Stimulated activated CD8-positive, alpha-beta memory T cell treated with anti-CD3 and anti-CD28 coated beads, Interleukin-4, amount 100 ng/mL, for 1 hour (primary cell): ENCODE measurements at places on chromosomes 5 and 9.

- DNase-seq, result no peak
Observed at GRCh38 chr9:122204055-122204454, 24.7 kb downstream of the LHX6 start.

- DNase-seq, result no peak
Observed at GRCh38 chr5:42854795-42855194, 43.1 kb upstream of the SELENOP start.

DNA sequence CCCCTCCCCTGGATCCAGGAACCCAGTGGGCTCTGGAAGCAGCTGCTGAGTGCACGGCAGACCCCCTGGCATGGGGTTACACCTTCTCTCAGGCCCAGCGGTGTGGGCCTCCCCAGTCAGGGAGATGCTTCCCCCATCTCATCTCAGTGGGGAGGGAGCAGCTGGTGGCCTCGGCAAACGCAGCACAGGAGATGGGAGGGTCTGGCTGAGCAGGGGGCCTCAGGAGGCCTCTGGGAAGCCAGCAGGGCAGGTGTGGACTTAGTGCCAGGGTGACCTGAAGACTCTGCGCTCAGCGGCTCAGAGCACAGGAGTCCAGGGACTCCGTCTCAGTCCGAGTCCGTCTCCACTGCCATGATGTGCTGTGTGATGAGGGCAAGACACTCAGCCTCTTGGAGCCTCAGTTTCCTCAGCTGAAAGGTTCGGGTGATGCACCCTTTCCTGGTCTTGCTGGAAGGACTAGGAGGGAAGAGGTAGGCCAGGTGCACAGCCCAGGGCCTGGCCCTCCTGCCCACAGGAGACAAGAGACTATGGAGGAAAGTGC is 100.6 kb downstream of the GTF3C4 start:
- DNase-seq, result no peak

GRCh38 chr5:136005476-136005875 is 23.3 kb upstream of the TGFBI start:
- no peak for DNase-seq

GRCh38 chr9:131406563-131407436 is 12.9 kb downstream of the PRRC2B start:
- no peak for DNase-seq

DNA sequence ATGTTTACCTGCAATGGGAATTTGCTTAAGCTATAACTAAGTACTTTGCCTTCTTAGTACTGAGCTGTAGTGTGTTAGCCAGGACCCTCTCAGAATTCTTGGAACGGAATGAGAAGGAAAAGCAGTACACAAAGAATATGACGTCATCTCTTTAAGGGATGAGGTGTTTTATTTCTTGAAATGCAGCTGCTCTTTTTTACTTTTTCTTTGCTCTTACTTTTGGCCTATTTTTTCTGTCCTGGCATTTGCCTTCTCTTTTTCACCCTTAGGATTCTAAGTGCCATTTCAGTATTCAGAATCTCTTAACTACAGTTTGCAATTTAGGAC is 10.1 kb downstream of the KIF2A start:
- DNase-seq, result no peak

DNA sequence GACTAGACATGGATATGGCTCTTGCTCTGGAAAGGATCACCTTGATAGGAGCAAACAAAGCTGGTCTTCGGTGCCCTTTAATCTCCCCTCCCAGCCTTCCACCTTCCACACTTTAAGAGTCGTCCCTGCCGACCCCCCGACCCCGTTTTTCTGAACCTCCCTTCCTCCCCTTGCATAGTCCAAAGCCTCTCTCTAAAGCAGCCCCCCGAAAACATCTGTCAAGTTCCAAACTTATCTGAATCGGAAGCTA is 423 bp upstream of the NUP214 start:
- DNase-seq, result no peak

- DNase-seq, result no peak
Observed at GRCh38 chr5:134917070-134917815, 12.3 kb downstream of the PCBD2 start.

DNA sequence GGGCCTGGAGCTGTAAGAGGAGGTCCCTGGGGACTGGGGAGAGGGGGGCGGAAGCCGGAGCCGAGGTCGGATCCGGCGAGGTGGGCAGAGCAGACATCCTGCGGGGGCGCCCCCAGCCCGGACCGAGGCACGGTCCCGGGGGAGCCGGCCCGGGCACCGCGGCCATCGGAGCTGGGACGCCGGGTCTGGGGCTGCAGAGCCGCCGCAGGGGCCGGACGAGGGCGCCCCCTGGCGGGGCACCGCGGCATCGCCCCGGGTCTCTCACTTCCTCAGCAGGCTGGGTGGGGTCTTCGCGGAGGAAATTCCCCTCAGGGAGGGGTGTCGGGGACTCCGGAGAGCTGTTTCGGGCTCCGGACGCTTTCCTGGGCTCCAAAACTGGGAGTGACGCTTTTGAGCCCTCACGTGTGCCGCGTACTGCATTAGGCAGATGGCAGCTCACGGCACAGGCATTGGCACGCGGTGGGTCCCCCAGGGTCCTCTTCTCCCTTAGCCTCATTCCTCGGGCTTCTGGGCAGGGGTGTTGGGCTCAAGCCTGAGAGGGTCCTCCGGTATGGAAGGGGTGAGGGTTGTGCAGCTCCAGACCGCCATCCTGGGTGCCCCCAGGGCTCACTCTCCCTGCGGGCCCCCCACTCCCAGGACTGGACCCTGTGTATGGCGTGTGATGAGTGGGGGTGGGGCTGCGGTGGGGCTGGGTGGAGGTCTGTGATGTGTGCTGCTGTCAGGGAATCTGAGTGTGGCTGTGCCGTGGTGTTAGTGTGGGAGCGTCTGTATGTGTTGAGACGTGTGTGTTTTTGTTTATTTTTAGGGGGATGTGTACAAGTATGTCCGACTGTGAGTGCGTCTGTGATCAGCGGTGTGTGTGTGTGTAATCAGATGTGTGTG is 29.6 kb downstream of the LHX2 start:
- no peak for DNase-seq

DNA sequence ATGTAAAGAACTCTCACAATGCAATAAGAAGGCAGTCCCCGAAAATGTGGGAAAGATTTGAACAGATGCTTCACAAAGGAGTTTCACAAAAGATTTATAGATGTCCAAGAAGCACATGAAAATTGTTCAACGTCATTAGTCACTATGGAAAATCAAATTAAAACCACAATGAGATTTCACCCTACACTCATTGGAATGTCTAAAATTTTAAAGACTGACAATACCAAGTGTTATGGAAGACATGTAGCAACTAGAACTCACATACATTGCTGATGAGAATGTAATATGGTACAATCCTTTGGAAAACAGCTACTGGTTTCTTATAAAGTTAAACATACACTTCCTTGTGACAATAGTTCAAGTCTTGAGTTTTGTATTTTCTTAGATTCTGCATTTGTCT is 11.0 kb upstream of the RECK start:
- no peak for DNase-seq

DNA sequence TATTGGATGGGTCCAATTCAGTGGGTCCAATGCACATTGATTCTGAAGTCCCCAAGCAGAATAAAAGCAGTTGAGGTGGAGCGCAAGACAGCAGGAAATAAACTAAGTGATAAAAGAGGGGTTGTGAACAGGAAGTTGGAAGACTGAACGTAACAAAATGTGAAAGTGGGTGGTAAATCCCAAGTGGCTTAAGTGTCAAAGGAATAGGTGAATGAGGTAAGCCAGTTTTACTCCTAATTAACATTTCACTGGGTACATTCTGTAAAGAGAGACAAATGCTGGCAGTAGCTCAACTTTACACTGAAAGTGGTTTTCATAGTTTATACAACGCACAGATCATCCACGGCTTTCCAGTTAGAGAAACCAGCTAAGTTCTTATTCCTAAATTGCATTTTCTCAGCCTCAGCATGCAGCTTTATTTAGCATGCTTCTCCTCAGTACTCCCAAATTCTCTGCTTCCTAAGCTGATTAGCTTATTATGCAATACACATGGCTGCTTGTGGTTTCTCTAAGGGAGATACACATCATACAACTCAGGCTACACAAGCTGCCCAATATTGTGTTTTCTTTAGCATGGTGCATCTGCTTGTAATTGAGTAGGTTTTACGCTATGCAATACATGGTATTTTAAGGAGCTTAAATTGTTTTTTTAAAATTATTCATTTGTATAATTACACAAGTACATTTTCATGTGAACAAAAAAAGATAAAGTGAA is 34.2 kb upstream of the HSD17B4 start:
- DNase-seq, result no peak

- DNase-seq, result no peak
Observed at GRCh38 chr5:74950836-74951515, 84.8 kb upstream of the FAM169A start.

- no peak for DNase-seq
Observed at GRCh38 chr5:35101016-35101415, 53.3 kb upstream of the AGXT2 start.

DNA sequence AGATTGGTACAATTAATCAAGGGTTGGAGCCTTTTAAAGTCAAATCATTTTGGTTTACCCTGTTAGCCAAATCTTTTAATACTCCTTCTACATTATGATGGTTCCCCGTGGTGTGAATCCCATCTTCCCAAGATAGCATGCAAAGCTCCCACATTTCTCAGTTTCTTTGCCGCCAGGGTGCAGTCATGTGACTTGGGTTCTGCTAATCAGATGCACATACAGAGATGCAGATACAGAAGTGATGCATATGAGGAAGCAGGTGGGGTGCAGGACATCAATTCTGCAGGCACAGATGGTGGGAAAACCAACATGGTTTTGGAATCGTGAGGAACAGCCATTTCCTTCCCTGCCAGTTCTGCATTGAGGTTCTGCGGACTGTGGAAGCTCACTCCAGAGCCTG is 8.4 kb upstream of the MAST4 start:
- no peak for DNase-seq

GRCh38 chr5:7795306-7795705 is 55.6 kb downstream of the CFAP90 start:
- DNase-seq, result no peak

DNA sequence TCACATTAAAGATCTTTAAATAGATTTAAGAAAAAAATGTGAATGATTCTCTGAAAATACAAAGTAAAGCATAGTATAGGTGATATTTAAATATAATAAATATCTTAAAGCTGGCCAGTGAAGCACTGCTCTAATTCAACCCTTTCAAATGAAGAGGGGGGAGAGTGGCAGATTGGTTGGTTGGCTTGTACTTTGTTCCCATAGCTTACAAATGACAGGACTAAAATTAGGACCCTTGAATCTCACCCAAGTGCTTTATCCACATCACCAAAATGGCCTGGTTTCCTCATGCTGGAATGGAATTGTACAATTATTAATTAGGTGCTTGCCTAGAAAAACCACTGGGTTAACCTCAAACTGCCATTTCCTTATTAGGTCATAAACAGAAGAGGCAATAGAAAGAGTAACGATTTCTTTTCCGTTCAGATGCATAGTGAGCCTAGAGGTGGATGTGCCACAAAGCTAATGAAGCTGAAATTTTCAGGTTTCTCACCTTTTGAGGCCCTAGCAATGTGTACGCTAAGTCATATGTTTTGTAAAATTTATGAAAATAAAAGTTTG is 354.5 kb upstream of the CDH6 start:
- no peak for DNase-seq

DNA sequence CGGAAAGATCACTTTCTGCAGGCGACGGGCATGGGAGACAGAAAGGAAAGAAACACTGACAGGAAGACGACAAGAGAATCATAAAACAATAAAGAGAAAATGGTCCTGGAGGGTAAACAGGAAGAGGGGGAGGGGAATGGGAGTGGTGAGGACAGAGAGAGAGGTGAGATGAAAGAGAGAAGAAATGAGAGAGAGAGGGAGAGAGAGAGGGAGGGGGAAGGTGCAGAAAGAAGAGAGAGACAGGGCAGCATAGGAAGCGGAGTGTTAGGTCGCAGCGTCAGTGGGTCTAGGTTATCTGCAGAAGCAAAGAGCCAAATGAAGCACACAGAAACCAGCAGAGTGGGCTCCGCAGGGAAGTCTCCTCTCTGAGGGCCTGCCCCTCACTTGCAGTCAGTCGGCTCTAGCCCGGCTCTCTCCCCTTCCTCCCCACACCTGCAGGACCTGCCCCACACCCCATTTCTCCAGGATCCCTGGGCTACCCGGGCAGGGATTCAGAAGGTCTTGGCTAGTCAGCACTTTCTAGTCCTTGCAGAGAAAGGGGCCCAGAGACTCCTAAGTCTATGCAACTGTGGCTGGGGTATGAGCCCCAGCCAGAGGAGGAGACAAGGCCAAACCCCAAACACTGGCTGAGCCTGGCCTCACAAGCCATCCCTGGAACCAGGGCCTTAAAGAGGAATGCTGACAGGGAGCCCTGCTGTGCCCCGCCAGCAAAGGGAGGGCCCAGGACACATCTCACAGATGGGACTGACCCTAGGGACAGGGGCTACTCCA is 29.7 kb upstream of the MEIKIN start:
- no peak for DNase-seq

GRCh38 chr5:168047043-168047668 is 244.3 kb upstream of the WWC1 start:
- DNase-seq, result no peak

DNA sequence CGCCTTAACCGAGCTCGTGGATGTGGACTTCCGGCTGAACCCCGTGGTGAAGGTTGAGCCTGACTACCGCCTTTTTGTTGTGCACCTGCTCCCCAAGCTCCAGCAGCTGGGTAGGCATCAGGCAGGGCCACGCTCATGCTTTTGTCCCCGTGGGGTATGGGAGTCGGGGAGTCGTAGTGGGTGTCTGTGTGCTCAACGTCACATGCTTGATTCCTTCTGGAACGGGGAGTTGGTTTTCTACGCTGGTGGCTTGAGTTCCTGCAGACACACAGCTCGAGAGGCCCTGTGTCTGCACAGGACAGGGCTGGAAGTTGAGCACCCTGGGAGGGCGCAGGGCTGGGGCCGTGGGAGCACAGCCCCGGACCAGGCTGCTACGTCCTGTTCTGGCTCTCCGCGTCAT is 8.0 kb downstream of the CEP72 start:
- no peak for DNase-seq

GRCh38 chr5:8288334-8288733 is 419.4 kb downstream of the MTRR start:
- no peak for DNase-seq

DNA sequence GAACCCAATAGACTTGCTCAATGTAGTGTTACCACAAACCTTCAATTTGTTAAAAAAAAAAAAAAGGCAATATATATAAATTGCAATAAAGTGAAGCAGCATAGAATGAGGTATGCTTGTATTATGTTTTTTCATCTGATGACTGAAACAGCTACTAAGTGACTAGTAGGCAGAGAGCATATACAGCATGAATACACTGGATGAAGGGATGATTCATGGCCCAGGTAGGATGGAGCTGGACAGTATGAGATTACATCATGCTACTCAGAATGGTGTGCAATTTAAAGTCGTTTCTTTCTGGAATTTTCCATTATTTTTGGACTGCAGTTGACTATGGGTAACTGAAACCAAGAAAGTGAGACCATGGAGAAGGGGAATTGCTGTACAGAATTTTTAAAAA is 161.2 kb downstream of the GNA14 start:
- no peak for DNase-seq

DNA sequence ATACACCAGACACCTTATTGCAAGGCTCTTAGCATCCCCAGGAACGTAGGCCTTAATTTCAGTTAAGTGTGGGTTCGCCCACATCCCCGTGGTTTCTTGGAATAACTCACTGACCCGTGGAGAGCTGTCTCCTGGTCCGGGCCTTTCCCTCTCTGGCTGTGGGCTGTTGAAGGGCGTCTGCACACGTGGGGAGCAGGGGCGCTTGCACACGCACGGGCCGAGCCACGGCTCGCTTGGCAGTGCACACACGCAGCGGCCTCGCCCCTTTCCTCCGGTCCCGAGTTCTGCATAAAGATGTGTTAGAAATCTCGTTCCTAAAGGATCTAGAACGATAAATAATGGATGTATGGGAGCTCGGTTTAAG is 141.9 kb downstream of the PBX3 start:
- no peak for DNase-seq
